ENCODE measurements at places on chromosomes 2 and 18.

DNA sequence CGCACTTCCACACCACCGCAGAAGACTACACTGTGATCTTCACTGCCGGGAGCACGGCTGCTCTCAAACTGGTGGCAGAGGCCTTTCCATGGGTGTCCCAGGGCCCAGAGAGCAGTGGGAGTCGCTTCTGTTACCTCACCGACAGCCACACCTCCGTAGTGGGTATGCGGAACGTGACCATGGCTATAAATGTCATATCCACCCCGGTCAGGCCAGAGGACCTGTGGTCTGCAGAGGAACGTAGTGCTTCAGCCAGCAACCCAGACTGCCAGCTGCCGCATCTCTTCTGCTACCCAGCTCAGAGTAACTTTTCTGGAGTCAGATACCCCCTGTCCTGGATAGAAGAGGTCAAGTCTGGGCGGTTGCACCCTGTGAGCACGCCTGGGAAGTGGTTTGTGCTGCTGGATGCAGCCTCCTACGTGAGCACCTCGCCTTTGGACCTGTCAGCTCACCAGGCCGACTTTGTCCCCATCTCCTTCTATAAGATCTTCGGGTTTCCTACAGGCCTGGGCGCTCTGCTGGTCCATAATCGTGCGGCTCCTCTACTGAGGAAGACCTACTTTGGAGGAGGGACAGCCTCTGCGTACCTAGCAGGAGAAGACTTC is 12.5 kb downstream of the MOCOS start:
- DNase-seq: no peak

- DNase-seq: no peak
Observed at GRCh38 chr2:98378901-98379300, 32.6 kb downstream of the CNGA3 start.

- DNase-seq: no peak
Observed at GRCh38 chr2:95001051-95001562, 24.4 kb upstream of the MAL start.

GRCh38 chr2:165621086-165621560 is 151.6 kb downstream of the CSRNP3 start:
- DNase-seq: no peak

GRCh38 chr2:7726989-7727388 is 809.8 kb downstream of the RNF144A start:
- DNase-seq: no peak

DNA sequence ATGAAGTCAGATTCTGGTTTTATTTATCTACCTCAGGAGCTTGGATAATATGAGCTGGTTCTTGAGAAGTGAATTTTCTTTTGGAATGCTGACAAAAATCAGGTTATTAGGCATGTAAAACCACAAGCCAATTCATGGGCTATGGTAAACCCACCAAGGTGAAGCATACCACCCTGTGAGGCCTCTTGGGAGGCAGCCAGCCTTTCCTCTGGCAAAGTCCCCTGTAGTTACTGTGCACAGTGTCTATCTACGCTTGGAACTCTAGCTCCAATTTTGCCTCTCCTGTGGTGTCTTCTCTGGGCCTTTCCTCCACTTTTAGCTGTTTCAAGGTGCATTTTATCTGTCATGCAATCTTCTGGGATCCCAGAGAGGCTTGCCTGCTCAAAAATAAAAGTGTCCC is 242.7 kb upstream of the ZSWIM2 start:
- DNase-seq: no peak

DNA sequence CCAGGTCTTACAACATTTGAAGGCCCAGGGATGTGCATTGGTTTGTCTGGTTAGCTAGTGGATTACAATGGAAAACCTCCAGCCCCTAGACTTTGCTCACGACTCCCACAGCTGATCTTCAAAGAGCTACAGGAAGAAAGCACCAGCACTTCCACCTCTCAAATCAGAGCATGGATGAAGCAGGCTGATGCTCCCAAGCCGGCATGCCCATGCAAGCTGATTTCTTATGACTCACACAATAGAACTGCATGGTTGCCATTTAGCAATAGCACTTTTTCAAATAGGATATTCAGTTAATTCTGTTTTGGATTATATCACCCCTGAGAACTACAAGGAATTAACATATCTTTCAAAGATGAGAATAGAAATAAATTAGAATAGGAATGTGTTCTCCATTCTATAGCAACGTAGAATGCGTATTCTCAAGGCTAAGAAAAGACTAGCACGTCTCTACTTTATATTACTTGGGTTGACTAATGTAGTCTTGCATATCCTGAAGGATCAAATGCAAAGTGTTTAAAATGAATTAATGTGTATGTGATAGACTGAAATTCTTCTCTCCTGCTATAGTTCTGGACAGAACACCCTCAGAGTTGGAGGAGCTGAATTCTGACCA is 292.4 kb downstream of the TRIB2 start:
- DNase-seq: no peak

DNA sequence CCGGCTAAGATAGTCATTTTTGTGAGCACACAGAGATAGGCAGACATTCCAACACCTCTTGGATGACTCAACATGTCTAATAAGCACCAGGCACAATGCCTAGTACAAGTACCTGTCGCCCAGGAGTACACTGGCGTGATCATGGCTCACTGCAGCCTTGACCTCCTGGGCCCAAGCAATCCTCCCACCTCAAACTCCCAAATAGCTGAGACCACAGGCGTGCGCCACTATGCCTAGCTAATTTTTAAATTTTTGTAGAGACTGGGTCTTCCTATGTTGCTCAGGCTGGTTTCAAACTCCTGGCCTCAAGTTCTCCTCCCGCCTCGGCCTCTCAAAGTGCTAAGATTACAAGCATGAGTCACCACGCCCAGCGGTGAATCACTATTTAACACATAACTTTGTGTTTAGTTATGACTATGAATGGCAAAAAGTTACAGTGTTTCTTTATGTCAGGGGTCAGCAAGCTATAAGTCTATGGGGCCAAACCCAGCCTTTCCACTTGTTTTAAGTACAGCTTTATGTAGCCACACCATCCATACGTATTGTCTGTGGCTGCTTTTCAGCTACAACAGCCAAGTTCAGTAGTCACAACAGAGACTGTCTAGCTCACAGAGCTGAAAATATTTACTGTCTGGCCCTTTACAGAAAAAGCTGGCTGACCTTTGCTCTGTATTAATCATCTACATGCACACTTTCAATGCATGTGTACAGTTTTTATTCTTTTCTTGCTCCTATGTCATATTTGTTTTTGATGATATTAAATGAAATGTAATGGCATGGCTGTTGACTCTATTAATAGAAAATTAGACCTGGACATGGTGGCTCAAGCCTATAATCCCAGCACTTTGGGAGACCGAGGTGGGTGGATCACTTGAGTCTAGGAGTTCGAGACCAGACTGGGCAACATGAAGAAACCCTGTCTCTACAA is 18.7 kb downstream of the ORC2 start:
- no peak for DNase-seq

- no peak for DNase-seq
Observed at GRCh38 chr2:1572638-1573037, 159.4 kb downstream of the TPO start.

GRCh38 chr2:184517402-184517801 is 80.9 kb upstream of the ZNF804A start:
- no peak for DNase-seq

DNA sequence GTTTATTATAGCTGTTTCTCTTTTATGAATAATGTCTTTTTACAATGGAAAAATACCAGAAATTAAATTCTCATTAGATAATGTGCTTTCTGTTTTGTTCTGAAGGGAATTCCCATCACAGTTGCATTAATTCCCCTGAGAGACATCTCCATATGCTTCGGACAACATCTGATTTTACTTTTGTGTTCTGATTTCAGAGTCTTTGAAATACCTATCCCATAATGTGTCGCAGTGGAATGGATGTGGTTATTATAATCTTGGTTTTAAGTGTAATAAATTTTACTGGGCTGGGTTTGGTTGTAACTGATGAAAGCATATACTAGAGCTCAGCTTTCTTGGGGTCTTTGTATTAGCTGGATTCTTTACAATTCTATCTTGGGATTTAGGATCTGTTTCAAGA is 12.5 kb downstream of the SPTBN1 start:
- no peak for DNase-seq

- DNase-seq: no peak
Observed at GRCh38 chr2:215746226-215746886, 267.0 kb downstream of the MREG start.
